Suprapubic skin (tissue), 4 donors: ENCODE measurements at places on chromosomes 2 and 18. TPM values are rescaled to one million over a fixed set of nuclear protein-coding genes. Genes with fewer than 3 reads are reported as not detected.

- H3K36me3 ChIP-seq, result no peaks in the 10 kb centered on the region
- H3K4me1 ChIP-seq, result peaks cover 11% of the 10 kb centered on the region
- no peak overlapping the region for H3K27ac ChIP-seq
- H3K4me3 ChIP-seq, result no peak overlapping the region
- H3K27me3 ChIP-seq, result peaks cover 28% of the 10 kb centered on the region
Observed at GRCh38 chr2:11667866-11668637, 1.9 kb downstream of the NTSR2 start.

DNA sequence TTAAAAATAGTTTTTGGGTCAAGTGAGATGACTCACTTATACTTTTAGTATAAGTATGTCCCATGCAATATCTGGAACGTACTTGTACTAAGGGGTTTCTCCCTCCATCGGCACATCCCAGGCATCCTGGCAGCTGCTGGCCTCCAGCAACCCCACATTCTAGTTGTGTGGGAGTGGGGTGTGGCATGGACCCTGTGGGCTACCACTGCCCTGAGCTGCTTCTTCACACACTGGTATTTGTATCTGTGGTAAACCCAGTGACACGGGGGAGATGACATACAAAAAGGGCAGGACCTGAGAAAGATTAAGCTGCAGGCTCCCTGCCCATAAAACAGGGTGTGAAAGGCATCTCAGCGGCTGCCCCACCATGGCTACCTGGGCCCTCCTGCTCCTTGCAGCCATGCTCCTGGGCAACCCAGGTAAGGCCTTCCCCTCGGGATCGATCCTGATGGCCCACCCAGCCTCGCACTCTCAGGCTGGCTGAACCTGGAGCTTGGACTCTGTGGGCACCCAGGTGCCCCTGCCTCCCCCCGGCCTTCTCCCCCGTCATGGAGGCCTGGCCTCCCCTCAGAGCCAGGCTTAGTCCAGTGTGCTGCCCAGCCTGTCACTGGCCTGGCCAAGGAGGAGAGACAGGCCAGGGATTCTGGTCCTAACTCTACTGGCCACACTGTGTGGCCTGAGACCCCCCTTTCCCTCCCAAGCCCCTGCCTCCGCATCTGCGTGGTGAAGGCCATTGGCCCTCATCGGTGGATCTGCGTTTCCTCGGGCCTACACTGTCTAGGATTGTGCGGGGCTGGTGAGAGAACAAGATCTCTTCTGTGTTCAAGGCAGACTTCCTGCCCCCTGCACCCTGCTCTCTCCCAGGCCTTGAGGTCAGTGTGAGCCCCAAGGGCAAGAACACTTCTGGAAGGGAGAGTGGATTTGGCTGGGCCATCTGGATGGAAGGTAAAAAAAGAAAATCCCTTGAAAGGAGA lies at the start of gene GNLY:
Gene GNLY, plus strand, starts transcription at position 307 of the 974 bp plus-strand sequence. Its CDS starts 61 bp downstream, at position 368.
- no peaks in the 10 kb centered on the region for H3K4me1 ChIP-seq
- H3K36me3 ChIP-seq, result no peaks in the 10 kb centered on the region
- DNase-seq, result no peak
- H3K27ac ChIP-seq, result no peak within 1 kb of the TSS

CD8B gene
- 1.6 TPM for total RNA-seq

PID1 gene
- 19.2 TPM for total RNA-seq

GRCh38 chr2:30266051-30266621 lies 34.8 kb downstream of the LBH start:
- no peaks in the 10 kb centered on the region for H3K27me3 ChIP-seq
- no peak for DNase-seq
- H3K4me3 ChIP-seq, result no peak overlapping the region
- no peaks in the 10 kb centered on the region for H3K36me3 ChIP-seq
- H3K27ac ChIP-seq, result peak overlapping the region; percentile 65
- peaks cover 20% of the 10 kb centered on the region for H3K4me1 ChIP-seq

LIMS2 gene
- total RNA-seq, result 9.2 TPM
